ENCODE measurements at places on chromosomes 3 and 15. TPM values are rescaled to one million over a fixed set of nuclear protein-coding genes. Genes with fewer than 3 reads are reported as not detected.

Gene CYP8B1
- not detected for total RNA-seq

GRCh38 chr3:71685686-71686085 lies 39.5 kb downstream of the EIF4E3 start:
- peaks cover 10% of the 10 kb centered on the region for H3K4me1 ChIP-seq
- H3K36me3 ChIP-seq: no peaks in the 10 kb centered on the region
- no peak for DNase-seq
- H3K27ac ChIP-seq: no peak overlapping the region
- no peak overlapping the region for H3K4me3 ChIP-seq
- no peaks in the 10 kb centered on the region for H3K27me3 ChIP-seq

- peaks cover 36% of the 10 kb centered on the region for H3K4me1 ChIP-seq
- H3K4me3 ChIP-seq: no peak overlapping the region
- no peaks in the 10 kb centered on the region for H3K36me3 ChIP-seq
- DNase-seq: no peak
- no peaks in the 10 kb centered on the region for H3K27me3 ChIP-seq
- H3K27ac ChIP-seq: no peak overlapping the region
Observed at GRCh38 chr3:51394541-51394940, 3.5 kb downstream of the RBM15B start.

- H3K36me3 ChIP-seq: no peaks in the 10 kb centered on the region
- DNase-seq: no peak
- no peak overlapping the region for H3K27ac ChIP-seq
- H3K4me3 ChIP-seq: no peak overlapping the region
Observed at GRCh38 chr15:87490666-87491065, 765.9 kb downstream of the NTRK3 start.

DNA sequence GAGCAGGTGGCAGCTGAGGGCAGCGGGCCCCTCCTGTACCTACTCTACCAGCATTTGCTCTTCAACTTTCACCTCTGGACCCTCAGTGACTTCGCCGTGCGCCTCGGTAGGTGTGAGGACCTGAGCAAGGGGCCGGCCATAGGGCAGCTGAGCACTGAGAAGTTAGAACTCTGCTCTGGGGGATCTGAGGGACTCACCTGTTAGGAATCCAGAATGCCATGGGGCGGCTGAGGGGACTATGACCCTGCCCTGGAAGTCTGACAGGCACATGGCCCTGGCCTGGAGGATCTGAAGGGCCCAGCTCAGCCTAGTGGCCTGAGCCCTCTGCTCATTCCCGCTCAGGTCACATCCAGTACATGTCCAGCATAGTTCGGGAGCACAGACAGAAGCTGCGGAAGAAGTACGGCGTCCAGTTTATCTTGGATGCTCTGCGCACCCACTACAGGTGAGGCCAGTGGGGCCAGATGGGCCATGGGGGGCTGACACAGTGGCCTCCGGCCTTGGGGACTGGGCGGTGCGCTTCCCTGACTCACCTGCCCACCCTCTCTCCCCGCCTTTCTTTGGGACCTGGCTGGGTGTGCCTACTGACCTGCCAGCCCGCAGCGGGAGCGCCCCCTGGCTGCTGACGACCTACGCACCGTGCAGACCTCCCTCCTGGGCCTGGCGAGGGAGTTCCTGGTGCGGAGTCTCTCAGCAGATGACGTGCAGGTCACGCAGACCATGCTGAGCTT lies 18.8 kb downstream of the NBEAL2 start:
- no peak overlapping the region for H3K27ac ChIP-seq
- H3K4me3 ChIP-seq: no peak overlapping the region
- peak; percentile 85 for DNase-seq
- no peaks in the 10 kb centered on the region for H3K36me3 ChIP-seq
- H3K27me3 ChIP-seq: no peaks in the 10 kb centered on the region

Gene PPP1R14D
- total RNA-seq: 0.43 TPM

Gene SEMA3G
- 2.1 TPM for total RNA-seq

DNA sequence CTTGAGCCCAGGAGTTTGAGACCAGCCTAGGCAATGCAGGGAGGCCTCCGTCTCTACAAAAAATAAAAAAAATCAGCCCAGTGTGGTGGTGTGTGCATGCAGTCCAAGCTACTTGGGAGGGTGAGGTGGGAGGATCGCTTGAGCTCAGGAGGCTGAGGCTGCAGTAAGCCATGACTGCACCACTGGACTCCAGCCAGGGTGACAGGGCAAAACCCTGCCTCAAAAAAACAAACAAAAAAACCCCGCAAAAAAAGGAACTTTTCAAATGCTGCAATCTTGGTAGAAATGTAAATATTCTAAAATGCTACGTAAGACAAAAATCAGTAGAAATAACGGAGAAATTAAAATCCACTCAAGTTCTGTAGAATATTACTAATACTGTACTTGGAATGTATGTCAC lies 108.1 kb upstream of the MELTF start:
- no peaks in the 10 kb centered on the region for H3K4me1 ChIP-seq
- H3K36me3 ChIP-seq: no peaks in the 10 kb centered on the region
- DNase-seq: no peak
- no peak overlapping the region for H3K4me3 ChIP-seq
- no peaks in the 10 kb centered on the region for H3K27me3 ChIP-seq

DNA sequence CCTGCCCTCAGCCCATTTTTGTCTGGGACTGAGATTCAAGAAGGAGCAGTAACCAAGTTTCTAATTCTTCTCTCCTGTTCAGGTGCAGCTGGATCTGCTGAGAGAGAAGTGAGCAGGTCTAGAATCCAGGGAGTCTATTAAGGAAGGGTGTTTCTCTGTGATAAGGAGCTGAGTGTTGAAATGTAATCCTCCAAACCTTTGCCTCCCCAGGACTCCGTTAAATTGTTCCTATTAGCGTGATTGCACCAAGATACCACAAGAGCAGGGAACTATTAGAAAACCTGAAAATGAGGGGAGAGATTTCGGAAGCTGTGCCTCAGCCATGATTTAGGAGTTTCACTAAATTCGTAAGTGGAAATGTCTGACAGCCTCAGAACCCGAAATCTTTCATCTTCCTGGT lies 192.6 kb downstream of the EBLN2 start:
- no peak overlapping the region for H3K4me3 ChIP-seq
- no peak overlapping the region for H3K27ac ChIP-seq
- no peaks in the 10 kb centered on the region for H3K27me3 ChIP-seq
- no peak for DNase-seq

GRCh38 chr15:45155739-45156138 lies 25.9 kb downstream of the DUOX1 start:
- no peaks in the 10 kb centered on the region for H3K4me1 ChIP-seq
- no peak overlapping the region for H3K4me3 ChIP-seq
- no peak for DNase-seq
- no peaks in the 10 kb centered on the region for H3K27me3 ChIP-seq
- no peaks in the 10 kb centered on the region for H3K36me3 ChIP-seq

- H3K36me3 ChIP-seq: no peaks in the 10 kb centered on the region
- no peak for DNase-seq
- no peak overlapping the region for H3K4me3 ChIP-seq
Observed at GRCh38 chr15:87871258-87871681, 385.3 kb downstream of the NTRK3 start.

DNA sequence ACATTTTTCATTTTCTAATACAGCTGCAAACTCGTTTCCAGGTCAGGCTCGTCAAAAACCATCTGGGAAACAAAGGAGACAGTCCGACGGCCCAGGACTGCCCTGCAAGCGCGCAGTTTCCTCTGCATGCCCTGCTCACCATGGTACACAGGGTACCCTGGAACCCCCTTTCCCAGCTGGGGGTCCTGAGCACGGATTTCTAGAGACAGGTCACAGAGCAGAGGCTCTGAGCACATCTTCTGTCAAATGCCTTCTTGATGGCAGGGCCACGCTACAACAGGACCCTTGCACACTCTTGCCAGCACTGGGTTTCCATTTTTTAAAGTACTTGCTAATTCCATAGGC lies 8.1 kb downstream of the ZXDC start:
- H3K4me1 ChIP-seq: peaks cover 10% of the 10 kb centered on the region
- no peaks in the 10 kb centered on the region for H3K27me3 ChIP-seq
- H3K4me3 ChIP-seq: no peak overlapping the region
- no peak for DNase-seq
- H3K27ac ChIP-seq: no peak overlapping the region

GRCh38 chr3:114848082-114848481 lies 299.0 kb downstream of the ZBTB20 start:
- H3K27me3 ChIP-seq: no peaks in the 10 kb centered on the region
- no peak overlapping the region for H3K27ac ChIP-seq
- no peaks in the 10 kb centered on the region for H3K36me3 ChIP-seq
- peaks cover 14% of the 10 kb centered on the region for H3K4me1 ChIP-seq

Gene RNU5B-1
- total RNA-seq: not detected

DNA sequence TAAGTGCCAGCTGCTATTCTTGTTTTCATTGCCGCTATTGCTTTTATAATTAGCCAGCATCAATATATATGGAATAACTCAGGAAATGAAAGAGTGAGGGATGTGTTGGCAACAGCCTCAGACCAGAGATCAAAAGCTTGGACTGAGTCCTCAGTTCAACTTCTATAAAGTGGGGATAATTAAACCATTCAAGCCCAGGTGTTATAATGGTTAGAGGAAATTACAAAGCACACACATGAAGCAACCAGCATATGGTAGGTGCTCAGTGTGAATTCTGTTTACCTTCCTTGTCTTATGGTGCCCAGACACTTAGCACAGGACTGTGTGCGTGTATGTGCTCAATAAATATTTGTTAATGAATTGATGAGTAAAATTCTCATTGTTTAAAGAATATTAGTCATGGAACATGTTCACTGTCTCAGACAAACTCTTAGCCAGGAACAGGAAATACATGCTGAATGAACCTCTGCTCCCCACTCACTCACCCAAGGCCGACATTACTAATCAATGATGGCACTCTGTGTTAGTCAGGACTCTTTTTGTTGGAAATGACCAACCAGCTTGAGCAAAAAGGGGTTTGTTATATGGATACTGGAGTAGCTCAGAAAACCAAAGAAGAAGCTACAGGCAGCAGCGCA lies 16.7 kb upstream of the CCDC174 start:
- no peak overlapping the region for H3K4me3 ChIP-seq
- no peaks in the 10 kb centered on the region for H3K36me3 ChIP-seq
- H3K27me3 ChIP-seq: no peaks in the 10 kb centered on the region
- no peaks in the 10 kb centered on the region for H3K4me1 ChIP-seq
- H3K27ac ChIP-seq: no peak overlapping the region
- no peak for DNase-seq

DNA sequence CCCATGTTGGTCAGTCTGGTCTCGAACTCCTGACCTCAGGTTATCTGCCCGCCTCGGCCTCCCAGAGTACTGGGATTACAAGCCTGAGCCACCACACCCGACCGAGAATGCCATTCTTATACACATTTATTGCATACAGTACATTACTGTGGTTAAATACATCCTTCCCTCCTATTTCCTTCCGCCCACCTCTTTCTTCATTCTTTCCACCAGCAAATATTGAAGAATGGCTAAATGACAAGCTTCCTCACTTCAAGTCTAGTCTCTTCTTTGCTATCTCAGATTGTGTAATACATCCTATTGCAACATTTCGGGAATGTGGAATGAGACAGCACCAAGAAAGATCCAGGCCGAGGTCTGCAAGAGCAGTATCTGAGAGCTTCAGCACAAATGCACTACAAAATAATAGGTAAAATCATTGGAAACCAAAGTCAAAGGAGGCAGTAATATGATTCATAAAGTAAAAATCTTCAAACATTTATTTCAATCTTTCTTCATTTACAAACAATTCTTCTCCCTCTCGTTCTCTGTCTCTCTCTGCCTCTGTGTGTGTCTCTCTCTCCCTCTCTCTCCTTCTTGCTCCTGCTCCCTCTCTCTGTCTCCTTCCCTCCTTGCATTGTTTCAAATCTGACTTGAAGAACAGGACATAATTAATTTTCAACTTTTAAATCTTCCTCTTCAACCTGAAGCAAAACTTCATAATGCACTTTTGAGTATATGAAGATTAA lies 94.7 kb upstream of the TGFBR2 start:
- H3K36me3 ChIP-seq: no peaks in the 10 kb centered on the region
- no peak overlapping the region for H3K4me3 ChIP-seq
- no peaks in the 10 kb centered on the region for H3K27me3 ChIP-seq
- H3K4me1 ChIP-seq: no peaks in the 10 kb centered on the region
- peak overlapping the region; percentile 8 for H3K27ac ChIP-seq

Gene ACTL6A
- total RNA-seq: 84.4 TPM

Gene CELSR3
- 14.3 TPM for total RNA-seq

Gene CPNE9
- total RNA-seq: 1.4 TPM

DNA sequence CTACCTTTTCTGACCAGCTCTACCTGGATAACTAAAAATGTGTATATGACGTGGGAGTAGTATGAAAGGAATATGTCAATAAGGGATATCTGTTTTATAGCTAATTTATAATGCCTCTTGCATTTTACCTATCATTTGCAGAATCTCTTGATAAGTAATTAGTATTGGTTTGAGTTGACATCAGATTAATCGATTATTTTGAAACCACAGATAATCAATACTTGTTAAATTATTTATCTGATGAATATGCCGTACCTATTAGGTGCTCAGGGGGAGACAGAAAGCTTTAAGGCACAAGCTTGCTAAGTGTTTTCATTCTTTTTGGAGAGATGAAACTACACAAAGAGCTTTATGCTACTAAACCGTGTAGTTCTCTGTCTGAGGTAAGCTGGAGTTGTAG lies 24.3 kb downstream of the NR1D2 start:
- no peaks in the 10 kb centered on the region for H3K27me3 ChIP-seq
- H3K27ac ChIP-seq: no peak overlapping the region
- DNase-seq: no peak

Gene LXN
- total RNA-seq: 9.1 TPM

DNA sequence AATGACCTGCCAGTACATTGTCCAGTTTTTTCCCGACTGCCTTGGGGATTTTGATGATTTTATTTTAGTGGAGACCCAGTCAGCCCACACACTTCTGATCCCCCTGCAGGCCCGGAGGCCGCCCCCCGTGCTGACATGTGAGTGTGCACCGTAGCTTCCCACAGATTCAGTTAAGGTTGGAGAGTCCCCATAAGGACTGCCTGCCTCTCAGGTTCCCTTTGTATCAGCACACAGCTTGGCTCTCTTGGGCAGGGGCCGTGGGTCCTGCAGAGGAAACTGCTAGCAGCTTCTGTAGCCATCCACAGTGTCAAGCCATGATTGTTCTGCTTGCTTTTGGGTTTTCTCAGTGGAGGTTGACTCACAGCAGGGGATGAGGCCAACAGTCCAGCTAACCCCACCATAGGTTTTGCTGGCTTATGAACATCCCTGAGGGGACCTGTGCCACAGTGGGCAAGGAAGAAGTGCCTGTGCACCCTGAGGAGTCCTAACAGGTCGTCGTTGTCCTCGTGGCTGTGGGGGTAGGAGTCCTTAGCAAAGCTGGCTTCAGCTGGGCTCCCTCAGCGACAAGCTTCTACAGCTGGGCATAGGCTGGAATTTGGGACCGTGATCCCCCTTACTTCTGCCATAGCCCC lies 46.4 kb downstream of the DLEC1 start:
- H3K36me3 ChIP-seq: no peaks in the 10 kb centered on the region
- no peak overlapping the region for H3K4me3 ChIP-seq
- no peaks in the 10 kb centered on the region for H3K4me1 ChIP-seq

All from testis (tissue), 5 donors.